GM23338 (cell line): ENCODE measurements at places on chromosomes 1 and 21. TPM values are rescaled to one million over a fixed set of nuclear protein-coding genes. Genes with fewer than 3 reads are reported as not detected.

Gene CRABP2
- total RNA-seq, result 35.1 and 45.9 TPM in 2 replicates

Gene CELA3A
- not detected in 2 replicates for total RNA-seq

Gene FAM151A
- total RNA-seq, result 0.10 TPM in 1 of 2 replicates, not detected in the other

Gene BGLAP
- 0.42 and 2.7 TPM in 2 replicates for total RNA-seq

Gene S100A5
- total RNA-seq, result not detected in 2 replicates

Gene TFF2
- total RNA-seq, result not detected in 2 replicates

DNA sequence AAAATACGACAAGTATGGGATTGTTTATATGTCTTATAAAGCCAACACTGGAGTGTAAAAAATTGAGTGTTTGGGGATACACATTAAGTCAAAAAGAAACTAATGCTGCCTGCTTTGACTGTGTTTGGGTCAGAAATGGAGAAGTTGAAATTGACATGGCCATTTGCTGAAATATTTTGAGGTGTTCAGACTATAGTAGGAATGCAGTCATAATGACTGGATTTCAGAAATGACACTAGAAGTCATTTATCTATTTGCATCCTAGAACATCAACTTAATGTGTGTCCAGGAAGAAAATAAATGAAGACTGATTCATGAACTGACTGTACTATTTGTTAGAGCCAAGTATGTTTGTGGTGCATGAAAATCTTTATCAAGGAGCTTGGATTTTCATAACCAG is 28.4 kb downstream of the RASAL2 start:
- H3K27ac ChIP-seq, result no peak overlapping the region
- H3K4me1 ChIP-seq, result peaks cover 20% of the 10 kb centered on the region; the same call in 1 of the 2 replicates
- no peaks in the 10 kb centered on the region for H3K27me3 ChIP-seq
- H3K36me3 ChIP-seq, result no peaks in the 10 kb centered on the region
- no peak overlapping the region for H3K4me3 ChIP-seq
- no peak for DNase-seq

DNA sequence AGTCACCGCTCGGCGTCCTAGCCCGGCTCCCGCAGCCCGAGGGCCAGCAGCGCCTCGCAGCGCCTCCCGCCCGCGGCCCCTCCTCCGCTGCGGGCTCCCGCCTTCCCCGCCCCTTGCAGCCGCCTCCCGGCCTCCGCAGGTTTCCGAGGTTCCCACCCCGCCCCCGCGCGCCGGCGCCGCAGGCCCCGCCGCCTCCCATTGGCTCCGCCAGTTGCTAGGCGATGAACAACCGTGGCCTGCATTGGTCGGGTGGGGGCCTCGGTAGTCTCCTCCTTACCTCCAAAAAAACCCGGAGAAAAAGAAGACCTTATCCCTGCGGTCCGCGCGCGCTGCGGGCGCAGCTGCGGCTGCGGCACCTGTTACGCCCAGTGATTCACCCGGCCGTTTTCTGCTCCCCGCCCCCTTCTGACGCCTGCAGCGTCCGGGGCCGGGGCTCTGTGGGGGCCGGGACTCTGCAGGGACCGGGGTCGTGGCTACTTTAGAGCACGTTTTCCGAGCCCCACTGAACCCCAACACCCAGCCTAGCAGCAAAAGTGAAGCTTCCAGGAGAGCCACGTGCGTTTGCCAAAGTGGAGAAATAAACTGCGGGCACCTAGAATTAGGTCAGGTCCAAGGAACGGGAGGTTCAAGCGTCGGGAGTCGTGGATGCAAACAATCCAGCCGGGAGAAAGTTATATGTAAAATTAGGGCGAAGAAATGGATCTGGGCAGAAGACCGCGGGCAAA is at the start of gene SSX2IP:
SSX2IP (minus strand) TSS at position 65 of the 725 bp plus-strand sequence. CDS start 19,242 bp downstream, outside the sequence.
- H3K4me3 ChIP-seq, result peak within 1 kb of the TSS; percentile 66
- peak within 1 kb of the TSS; percentile 99 for H3K27ac ChIP-seq
- H3K36me3 ChIP-seq, result no peaks in the 10 kb centered on the region
- peaks cover 34% of the 10 kb centered on the region for H3K4me1 ChIP-seq

- peak overlapping the region; percentile 57 for H3K27ac ChIP-seq
- no peaks in the 10 kb centered on the region for H3K27me3 ChIP-seq
- no peaks in the 10 kb centered on the region for H3K36me3 ChIP-seq
- peak; percentile 35 for DNase-seq
These were observed 12.6 kb downstream of the LRRC8D start for GRCh38 chr1:89833183-89834082.

DNA sequence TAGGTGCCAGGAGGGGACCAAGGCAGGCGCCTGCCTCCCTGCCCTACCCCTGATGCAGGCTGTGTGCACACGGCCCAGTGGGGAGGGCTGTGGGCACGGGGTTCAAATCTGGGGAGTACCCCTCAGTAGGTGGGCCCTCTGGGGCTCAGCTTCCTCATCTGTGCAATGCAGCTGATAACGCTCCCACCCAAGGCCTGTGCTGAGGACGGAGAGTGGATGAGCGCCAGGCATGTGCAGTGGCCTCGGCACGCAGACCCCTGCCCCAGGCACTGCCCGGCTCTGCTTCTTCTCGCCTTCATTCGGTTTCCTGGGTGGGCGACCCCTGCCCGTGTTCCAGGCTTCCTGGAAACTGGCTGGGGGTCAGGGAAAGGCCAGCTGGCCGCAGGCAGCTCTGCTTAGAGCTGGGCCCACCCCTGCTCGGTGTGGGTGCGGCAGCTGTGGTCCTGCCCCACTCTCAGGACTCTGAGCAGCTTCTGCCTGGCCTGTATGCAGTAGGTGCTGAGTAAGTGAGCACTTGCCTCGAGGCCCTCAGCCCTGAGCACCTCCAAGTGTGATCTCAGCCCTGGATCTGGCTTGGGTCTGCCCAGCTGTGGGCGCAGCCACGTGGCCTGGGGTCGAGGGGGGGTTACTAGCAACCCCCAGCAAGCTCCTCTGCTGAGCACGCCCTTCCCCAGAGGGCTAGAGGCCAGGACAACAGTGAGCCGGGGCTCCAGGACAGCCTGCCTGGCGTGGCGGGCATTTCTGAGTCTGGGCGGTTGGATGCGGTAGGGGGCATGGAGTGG is 11.9 kb upstream of the TNFRSF14 start:
- peaks cover 12% of the 10 kb centered on the region; the same call in 1 of the 2 replicates for H3K27me3 ChIP-seq
- no peak overlapping the region for H3K27ac ChIP-seq
- H3K4me3 ChIP-seq, result peak overlapping the region; percentile 34; the same call in 1 of the 2 replicates
- H3K36me3 ChIP-seq, result no peaks in the 10 kb centered on the region
- no peak for DNase-seq

DNA sequence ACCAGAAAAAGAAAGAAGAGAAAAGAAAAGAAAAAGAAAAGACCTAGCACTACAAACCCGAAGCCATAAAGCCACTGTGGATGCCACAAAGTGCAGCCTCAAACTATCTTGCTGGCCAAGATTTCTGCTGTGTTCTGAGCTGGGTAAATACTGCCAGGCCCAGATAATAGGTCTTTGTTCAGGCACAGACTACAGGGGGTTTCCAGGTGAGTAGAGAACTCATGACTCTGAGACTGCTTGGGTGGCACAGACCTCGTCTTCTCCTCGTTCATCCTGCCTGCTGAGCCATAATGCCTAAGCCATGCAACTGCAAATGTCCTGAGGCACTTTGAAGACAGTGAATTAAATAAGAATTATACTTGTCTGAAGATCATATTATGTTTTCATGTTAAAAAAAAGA is 651.8 kb downstream of the LMO4 start:
- no peak overlapping the region for H3K27ac ChIP-seq
- H3K4me3 ChIP-seq, result no peak overlapping the region
- no peak for DNase-seq
- H3K27me3 ChIP-seq, result no peaks in the 10 kb centered on the region

GRCh38 chr1:204286315-204286714 is 72.5 kb upstream of the GOLT1A start:
- H3K27me3 ChIP-seq, result no peaks in the 10 kb centered on the region
- peaks cover 28% of the 10 kb centered on the region for H3K4me1 ChIP-seq
- no peak for DNase-seq
- no peak overlapping the region for H3K27ac ChIP-seq

GRCh38 chr1:160664573-160665051 is 17.8 kb upstream of the SLAMF1 start:
- DNase-seq, result no peak
- H3K27ac ChIP-seq, result no peak overlapping the region
- 0 out of 2 replicates have a peak, but pooled peaks cover 8% of the 10 kb centered on the region for H3K4me1 ChIP-seq
- H3K27me3 ChIP-seq, result no peaks in the 10 kb centered on the region
- no peak overlapping the region for H3K4me3 ChIP-seq

DNA sequence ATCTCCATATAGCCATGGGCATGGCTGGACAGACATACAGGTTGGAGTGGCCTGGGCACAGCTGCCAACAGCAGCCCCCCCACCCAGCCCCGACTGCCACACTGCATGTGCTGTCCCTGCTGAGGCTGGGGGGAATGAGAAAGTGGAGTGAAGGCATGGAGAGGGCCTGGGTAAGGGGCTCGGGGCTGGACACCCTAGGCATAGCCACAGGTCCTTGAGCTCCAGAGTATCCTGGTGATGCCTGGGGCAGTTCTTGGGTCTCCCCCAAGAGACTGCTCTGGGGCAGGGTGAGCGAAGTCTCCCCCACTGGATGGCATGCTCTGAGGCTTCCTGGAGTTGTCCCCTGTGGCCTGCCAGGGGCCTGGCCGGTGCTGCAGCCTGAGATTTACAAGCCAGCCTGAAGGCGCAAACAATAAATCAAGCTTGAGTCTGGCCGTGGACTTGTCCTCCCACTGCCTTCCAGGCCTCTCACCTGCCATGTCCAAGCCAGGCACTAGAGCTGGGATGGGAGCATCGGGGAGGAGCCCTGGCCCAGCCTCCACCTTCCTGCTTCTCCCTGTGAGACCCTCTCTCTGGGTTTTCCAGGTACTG is 53.6 kb downstream of the FOXO6 start:
- DNase-seq, result no peak
- no peaks in the 10 kb centered on the region for H3K36me3 ChIP-seq
- H3K27ac ChIP-seq, result no peak overlapping the region
- H3K4me3 ChIP-seq, result no peak overlapping the region

GRCh38 chr1:212315907-212316306 is 30.7 kb downstream of the PPP2R5A start:
- H3K4me3 ChIP-seq, result no peak overlapping the region
- DNase-seq, result peak; percentile 78
- peak overlapping the region; percentile 34 for H3K27ac ChIP-seq

- no peaks in the 10 kb centered on the region for H3K36me3 ChIP-seq
- no peaks in the 10 kb centered on the region for H3K4me1 ChIP-seq
- H3K4me3 ChIP-seq, result no peak overlapping the region
- H3K27ac ChIP-seq, result no peak overlapping the region
- no peak for DNase-seq
These were observed 24.9 kb upstream of the NHLH2 start for GRCh38 chr1:115865704-115866380.

- H3K27me3 ChIP-seq, result no peaks in the 10 kb centered on the region
- no peaks in the 10 kb centered on the region for H3K36me3 ChIP-seq
- peak within 1 kb of the TSS; percentile 56 for H3K4me3 ChIP-seq
- H3K4me1 ChIP-seq, result peaks cover 20% of the 10 kb centered on the region
- peak; percentile 100 for DNase-seq
These were observed at the start of gene DCAF8 for GRCh38 chr1:160261893-160262794. Gene DCAF8 (minus strand): TSS chr1:160262549. CDS start chr1:160244008, 18,541 bp downstream.

GRCh38 chr1:151131701-151132334 is 14.6 kb downstream of the SEMA6C start:
- H3K27ac ChIP-seq, result no peak overlapping the region
- H3K4me3 ChIP-seq, result peak overlapping the region; percentile 88
- H3K36me3 ChIP-seq, result no peaks in the 10 kb centered on the region
- peaks cover 15% of the 10 kb centered on the region; the same call in 1 of the 2 replicates for H3K4me1 ChIP-seq

GRCh38 chr1:87334351-87335174 is 5.9 kb downstream of the LMO4 start:
- H3K27ac ChIP-seq, result peak overlapping the region; percentile 86
- H3K4me1 ChIP-seq, result peaks cover 53% of the 10 kb centered on the region
- peaks cover 10% of the 10 kb centered on the region for H3K36me3 ChIP-seq
- peak; percentile 78 for DNase-seq
- H3K4me3 ChIP-seq, result peak overlapping the region; percentile 58

GRCh38 chr1:33842348-33842747 is 21.5 kb upstream of the HMGB4 start:
- H3K4me3 ChIP-seq, result no peak overlapping the region
- H3K4me1 ChIP-seq, result no peaks in the 10 kb centered on the region
- H3K27me3 ChIP-seq, result no peaks in the 10 kb centered on the region
- DNase-seq, result no peak

DNA sequence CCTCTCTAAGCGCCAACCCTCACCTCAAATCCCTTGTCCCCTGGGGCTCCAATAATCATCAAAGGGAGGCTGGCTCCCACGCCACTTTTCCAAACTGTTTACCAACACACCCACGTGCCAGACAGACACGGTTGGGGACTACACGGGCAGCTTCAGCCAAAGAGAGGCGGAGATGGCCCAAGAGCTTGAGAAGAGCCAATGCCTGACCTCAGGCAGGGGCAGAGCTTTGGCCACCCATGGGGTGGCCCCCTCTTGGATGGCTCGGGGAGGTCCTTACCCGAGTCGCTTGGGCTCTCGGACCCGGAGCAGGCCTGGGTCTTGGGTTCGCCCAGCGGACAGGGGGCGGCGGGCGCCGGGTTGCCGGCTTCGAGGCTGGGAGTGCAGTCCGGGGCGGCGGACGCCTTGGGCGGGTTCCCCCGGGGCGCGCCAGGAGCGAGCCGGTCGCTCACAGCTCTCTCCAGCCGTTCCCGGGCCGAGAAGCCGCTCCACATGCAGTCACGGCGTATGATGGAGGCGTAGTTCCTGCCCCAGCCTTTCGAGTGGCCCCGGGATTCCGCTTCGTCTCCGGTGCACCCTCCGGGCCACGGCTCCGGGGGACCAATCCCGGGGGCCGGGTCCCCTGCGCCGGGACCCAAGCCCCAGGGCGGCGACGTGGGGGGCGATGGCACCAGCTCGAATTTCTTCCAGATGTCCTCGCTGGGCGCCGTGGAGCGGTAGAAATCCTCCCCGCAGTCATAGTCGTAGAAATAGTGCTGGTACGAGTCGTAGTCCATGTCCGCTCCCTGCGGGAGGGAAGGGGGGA is 854 bp downstream of the MYCL start:
- no peak for DNase-seq
- peaks cover 35% of the 10 kb centered on the region for H3K27me3 ChIP-seq
- H3K27ac ChIP-seq, result no peak overlapping the region
- H3K4me1 ChIP-seq, result peaks cover 50% of the 10 kb centered on the region
